Activated T-cell treated with anti-CD3 and anti-CD28 coated beads for 4 hours (primary cell): ENCODE measurements at places on chromosomes 3 and 15.
A peak's percentile ranks its signal among the peaks of the same experiment; 100 is the strongest.

DNA sequence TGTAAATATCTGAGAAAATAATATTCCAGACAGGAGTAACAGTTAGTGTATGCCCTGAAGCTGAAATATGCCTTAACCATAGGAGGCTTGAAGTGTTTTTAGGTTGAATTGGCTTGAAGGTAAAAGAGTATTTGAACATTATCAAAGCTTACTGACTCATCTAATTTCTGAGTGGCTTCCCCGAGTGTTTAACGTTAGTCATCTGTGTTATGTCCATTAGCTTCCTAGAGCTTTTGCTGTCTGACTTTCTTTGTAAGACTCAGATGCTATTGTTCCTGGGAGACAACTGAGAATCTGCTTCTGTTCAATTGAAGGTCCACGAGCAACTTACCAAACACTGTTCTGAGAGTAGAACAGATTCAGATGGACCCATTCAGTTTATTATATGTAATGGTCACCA is 656.8 kb upstream of the NECTIN3 start:
- DNase-seq: no peak

DNA sequence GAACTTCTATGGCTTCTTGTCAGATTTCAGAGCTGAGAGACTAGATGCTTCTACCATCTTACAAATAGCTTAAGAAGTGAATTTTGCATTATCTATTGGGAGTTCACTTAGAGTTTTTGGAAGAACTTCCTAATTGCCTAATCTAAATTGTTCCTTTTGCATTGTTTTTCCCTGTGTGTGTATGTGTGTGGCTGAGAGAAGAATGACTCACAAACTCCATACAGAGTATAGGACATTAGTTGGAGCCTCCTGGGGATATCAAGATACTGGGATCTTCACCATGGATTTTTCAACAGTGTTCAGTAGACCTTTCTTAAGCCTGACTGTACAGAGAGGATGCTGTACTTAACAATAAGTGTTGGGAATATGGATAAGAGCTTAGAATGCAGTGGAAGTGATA is 10.9 kb downstream of the TLNRD1 start:
- DNase-seq: no peak

DNA sequence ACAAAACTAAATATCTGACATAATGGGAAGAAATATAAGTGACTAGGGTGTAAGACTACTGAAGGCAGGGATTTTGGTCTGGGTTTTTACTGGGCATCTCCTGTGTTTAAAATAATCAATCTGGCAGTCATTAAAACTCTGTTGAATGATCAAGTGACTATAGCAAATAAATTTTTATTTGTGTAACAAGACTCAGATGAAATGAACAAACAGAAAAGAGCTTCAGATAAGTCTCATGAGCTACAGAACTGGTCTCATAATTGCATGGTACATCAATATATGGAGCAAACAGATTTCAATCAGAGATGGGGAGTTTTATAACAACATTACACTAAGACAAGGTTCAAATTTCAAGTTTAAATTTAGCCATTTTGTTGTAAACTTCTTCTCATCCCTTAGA is 372.5 kb downstream of the PLCL2 start:
- DNase-seq: no peak

- no peak for DNase-seq
These were observed 119.3 kb downstream of the RFX7 start for GRCh38 chr15:56124391-56124790.

GRCh38 chr15:88563638-88564037 is 17.2 kb upstream of the DET1 start:
- no peak for DNase-seq

- DNase-seq: no peak
These were observed at the start of gene PLA1A for GRCh38 chr3:119597548-119598288. Gene PLA1A (plus strand): TSS chr3:119597885. CDS start chr3:119597914, 29 bp downstream.

DNA sequence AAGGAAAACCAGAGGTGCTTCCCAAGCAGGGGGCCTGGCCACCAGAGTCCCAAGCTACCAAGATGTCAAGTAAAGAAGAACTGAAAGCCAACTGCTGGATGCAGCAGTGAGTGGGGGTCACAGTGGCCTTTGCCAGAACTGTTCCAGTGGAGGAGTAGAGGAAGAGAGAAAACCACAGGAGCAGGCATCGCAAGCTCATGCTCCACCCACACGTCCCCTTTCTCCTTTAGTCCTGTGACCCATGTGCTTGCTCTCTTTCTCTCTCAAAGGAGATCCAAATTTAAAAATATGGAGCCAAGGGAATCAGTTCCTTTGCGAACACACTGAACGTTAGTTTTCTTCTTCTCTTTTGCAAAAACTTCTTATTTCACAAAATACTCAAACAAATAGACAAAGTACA is 12.4 kb upstream of the ABHD2 start:
- DNase-seq: no peak

DNA sequence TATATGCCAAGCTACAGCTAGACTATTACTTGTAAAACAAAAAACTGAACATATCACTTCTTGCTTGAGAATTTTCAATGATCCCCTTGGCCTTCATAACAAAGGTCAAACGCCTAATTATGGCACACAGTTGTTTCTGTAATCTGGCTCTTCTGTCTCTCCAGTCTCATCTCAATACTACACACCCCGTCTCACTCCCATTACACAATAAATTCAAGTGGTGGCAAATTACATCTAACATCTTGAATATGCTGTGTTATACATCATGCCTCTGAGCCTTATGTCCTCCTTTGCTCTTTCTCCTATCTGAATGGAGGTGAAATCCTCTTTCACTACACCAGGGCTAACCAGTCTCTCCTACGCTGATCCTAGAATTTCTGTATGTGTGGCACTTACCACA is 140.4 kb downstream of the TBL1XR1 start:
- no peak for DNase-seq

DNA sequence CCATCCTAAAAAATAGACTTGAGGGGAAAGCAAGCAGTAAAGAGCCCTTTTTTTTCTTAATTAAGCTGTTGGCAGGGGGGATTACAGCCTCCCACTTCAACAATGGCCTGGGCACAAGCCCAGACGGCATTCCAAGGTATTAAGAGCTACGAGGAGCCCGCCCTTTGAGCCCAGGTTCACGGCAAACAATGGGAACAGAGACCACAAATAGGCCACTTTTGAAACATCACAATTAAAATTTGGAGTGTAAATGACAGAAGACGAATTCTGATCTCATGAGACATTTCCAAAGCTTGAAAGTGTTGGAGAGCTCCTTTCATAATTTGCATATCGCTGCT is 8.9 kb downstream of the CHSY1 start:
- DNase-seq: no peak

DNA sequence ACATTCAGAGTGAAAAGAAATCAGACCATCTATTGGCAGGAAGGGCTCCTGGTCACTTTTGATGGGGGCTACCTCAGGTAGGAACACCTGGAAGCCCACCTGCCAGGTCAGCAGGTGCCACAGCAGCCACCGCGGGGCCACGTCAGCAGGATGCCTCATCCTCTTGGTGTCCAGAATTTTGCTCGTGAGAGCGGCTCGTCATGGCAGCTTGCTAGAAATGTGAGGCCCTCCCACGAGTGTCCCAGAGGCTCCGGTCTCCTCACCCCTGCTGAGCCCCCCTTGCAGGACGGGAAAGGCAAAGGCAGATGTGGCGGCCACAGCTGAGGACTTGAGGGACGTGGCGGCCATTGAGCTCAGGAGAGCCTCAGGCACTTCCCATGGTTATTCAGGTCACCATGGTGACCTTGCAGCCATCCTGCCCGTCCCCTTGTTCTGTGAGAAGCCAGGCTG is 129.4 kb downstream of the LRRK1 start:
- DNase-seq: no peak

- DNase-seq: no peak
These were observed 304.4 kb downstream of the KBTBD8 start for GRCh38 chr3:67302489-67302888.

- no peak for DNase-seq
These were observed 48.8 kb downstream of the CHRD start for GRCh38 chr3:184428561-184429175.

- no peak for DNase-seq
These were observed 27.0 kb upstream of the RASGRF1 start for GRCh38 chr15:79117442-79118204.

- peak; percentile 57 for DNase-seq
These were observed 11.7 kb downstream of the PXYLP1 start for GRCh38 chr3:141243271-141243707.

- no peak for DNase-seq
These were observed 55.1 kb upstream of the PLXNA1 start for GRCh38 chr3:126927846-126928245.

- no peak for DNase-seq
These were observed 210.4 kb downstream of the NECTIN3 start for GRCh38 chr3:111282024-111282423.

- no peak for DNase-seq
These were observed 596.7 kb downstream of the PDCD6IP start for GRCh38 chr3:34394978-34395748.

DNA sequence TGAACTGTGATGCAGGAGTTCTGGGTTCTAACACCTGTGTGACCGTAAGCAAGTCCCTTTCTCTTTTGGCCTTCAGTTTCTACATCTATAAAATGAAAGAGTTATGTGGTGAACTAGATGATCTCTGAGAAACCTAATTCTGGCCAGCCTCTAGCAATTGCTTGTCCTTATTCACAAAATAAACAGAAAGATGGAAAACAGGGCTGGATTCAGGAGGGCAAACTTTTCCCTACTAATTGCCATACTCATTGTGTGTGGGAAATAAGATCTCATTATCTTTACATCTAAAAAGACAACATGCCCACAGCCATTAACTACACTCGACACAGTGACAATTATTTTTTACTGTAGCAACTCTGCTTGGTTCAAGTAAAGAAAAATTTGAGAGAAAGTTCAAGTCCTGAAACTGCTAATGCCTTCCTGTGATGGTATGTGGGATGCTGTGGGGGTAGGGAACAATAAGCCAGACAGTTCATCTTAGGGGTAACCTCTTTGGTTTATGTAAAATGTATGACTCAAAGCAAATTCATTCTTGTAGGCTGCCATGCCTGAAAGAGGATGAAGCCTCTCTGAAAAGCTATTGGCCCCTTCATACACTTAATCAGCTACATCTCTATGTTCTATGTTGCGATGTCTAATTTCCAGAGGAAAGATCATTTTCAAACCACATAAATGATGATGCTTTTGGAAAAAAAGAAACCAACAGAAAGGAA is 177.6 kb upstream of the BCL6 start:
- DNase-seq: no peak

DNA sequence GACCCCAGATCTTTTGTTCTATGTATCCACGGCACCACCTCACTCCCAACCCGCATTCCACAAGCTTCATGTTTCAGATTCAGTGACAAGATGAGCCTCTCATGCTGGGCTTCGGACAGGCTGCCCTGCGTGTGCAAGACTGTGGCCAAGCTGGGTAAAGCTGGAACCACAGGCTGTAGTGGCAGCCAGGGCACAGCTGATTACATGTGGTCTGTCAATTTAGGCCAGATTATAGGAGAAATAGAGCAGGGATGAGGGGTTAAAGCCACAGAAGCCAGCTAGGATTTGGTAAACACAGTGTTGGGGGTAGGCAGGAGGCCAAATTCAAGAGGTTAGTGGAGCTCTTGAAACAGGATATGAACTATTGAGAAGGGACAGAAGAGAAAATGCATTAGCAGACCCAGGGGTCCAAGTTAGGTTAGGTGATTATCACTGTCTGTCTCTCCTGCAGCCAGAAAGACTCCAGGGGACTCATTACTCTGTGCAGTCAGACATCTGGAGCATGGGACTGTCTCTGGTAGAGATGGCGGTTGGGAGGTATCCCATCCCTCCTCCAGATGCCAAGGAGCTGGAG is 12.9 kb downstream of the SNAPC5 start:
- no peak for DNase-seq

DNA sequence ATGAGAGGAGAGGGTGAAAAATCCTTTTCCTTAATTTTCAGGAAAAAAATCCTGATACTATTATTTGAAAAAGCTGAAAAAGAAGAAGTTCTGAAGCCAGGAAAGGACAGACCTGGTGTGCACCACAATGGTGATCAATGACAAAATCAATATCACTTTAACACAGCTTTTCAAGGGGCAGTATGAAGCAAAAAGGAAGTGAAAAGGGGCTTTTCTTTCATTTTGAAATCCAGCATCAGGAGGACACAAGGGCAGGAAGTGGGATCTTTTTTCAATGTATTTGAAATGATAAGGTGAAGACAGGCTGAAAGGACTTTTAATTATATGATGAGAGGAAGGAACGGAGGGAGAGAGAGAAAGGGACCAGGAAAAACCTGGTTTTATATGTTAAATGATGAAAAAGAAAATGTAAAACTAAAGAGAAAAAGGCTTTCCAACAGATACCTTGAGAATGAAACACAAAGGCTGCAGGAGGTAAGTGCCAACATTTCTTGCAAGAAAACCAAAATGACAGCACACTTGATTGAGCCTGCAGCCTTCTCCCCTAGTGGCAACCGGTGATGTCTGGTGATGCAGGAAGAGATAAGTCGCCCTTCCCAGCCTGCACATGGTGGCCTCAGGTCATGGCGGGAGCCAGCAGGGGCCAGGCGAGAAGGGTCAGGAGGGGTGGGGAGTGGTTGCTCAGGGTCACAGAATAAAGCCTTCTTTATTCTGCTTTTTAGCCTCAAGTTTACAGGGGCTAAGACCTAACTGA is 236.7 kb upstream of the WNT5A start:
- no peak for DNase-seq

- no peak for DNase-seq
These were observed 53.6 kb upstream of the TRPM1 start for GRCh38 chr15:31155151-31155550.

- no peak for DNase-seq
These were observed 1136.7 kb downstream of the TUSC7 start for GRCh38 chr3:117846238-117846637.

DNA sequence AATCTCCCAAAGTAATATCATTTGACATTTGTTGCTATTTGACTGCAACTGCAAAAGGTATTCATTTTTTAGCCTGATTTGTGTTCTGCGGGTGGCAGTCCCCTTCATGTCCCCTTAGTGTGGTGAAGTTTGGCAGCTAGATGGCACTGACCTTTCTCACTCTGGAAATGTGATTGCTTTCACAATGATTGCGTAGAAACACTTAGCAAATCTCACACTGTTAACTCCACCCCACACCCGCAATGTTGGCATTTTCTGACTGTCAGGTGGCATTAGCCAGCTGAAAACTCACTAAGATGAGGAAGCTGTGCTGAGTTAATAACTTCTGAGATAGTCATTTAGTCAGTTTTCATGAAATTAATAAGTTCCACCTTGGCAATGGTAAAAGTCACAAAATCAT is 76.9 kb downstream of the TRIM69 start:
- DNase-seq: no peak

- no peak for DNase-seq
These were observed 660.0 kb downstream of the RBMS3 start for GRCh38 chr3:29940759-29941323.
